Cortex of kidney (tissue), 1 donor: ENCODE measurements at places on chromosomes 13 and 19.

GRCh38 chr13:108755083-108755482 is 125.7 kb downstream of the MYO16 start:
- no peak for DNase-seq

GRCh38 chr19:40412866-40413265 is 312 bp downstream of the PRX start:
- DNase-seq = no peak

- DNase-seq = no peak
Measured at GRCh38 chr19:5667751-5668271, 12.5 kb downstream of the MICOS13 start.

- no peak for DNase-seq
Measured at GRCh38 chr13:44989941-44990340, 603 bp downstream of the GPALPP1 start.

GRCh38 chr19:15913384-15913783 is 15.5 kb upstream of the CYP4F2 start:
- no peak for DNase-seq
